ENCODE measurements at places on chromosomes 7 and 10. TPM values are rescaled to one million over a fixed set of nuclear protein-coding genes. Genes with fewer than 3 reads are reported as not detected.
A peak's percentile ranks its signal among the peaks of the same experiment; 100 is the strongest.

CACNA2D1 gene
- total RNA-seq, result 21.9 TPM

CNNM1 gene
- total RNA-seq, result 0.28 TPM

PILRB gene
- 3.3 TPM for total RNA-seq

GRCh38 chr7:140639366-140640053, 1.1 kb downstream of the DENND2A start:
- peak; percentile 90 for DNase-seq

GRCh38 chr7:44769376-44769775, 20.7 kb downstream of the ZMIZ2 start:
- DNase-seq, result no peak
